ENCODE measurements at places on chromosomes 11 and 22.
A peak's percentile ranks its signal among the peaks of the same experiment; 100 is the strongest.

DNA sequence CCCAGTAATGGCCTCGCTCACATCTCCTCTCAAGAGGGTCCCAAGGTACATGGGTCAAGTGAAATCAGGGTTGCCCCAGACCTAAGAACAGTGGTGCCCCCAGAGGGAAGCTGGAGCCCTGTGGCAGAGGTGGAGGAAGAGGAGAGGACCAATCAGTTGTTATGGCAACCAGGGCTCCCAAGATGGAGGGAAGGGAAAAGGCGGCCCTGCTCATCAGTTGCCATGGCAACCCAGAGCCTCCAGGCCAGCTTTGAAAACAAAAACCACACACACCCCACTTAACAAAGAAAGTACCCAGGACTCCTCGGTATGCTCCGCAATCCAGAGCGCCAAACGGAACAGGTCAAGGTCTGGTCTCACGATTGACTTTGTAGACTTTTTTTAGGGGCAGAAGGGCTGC lies 53.5 kb upstream of the SLC35C1 start:
- no peak for DNase-seq

- no peak for DNase-seq
Measured at GRCh38 chr11:23364076-23364475, 503.8 kb upstream of the CCDC179 start.

GRCh38 chr11:46330563-46331281 lies 16.5 kb upstream of the DGKZ start:
- peak; percentile 71 for DNase-seq

DNA sequence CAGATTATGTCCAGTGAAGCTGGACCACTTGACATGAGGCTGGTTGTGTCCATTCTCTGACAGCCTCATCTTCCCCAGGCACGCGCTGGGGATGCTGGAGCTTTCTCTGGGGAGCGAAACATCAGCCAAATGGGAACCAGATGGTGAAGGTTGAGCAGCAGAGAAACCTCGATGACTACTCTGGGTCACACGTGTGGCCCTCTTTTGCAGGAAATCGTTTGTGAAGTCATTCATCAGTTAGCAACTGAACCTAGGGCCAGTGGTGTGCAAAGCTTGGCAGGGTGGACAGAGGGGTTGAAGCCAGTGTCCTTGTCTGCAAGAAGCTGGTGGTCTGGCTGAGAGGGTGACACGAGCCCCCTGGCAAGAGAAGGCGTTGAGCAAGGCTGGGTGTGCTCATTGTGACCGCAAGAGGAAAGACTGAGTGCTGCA lies 109.8 kb downstream of the ZBTB16 start:
- DNase-seq: no peak

DNA sequence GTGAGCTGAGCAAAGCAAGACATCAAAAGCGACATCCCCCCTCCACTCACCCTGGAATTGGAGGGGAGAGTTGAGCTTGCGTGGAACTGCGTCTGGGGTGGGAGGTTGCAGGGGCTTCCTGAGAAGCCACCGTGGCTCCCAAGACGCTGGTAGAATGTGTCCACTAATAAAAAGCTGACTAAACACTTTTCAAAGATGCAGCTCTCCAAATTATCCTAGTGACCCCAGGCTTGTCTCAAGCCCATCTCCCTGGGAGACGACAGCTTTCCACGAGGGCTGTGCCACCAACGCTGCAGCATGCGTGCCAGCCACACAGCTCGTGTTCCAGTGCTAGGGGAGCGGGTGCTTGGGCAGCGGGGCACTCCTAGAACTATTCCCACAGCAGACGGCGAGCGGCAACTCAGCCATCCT lies 6.3 kb upstream of the GAL start:
- no peak for DNase-seq

GRCh38 chr11:1835671-1836010 lies 851 bp downstream of the SYT8 start:
- DNase-seq: no peak

DNA sequence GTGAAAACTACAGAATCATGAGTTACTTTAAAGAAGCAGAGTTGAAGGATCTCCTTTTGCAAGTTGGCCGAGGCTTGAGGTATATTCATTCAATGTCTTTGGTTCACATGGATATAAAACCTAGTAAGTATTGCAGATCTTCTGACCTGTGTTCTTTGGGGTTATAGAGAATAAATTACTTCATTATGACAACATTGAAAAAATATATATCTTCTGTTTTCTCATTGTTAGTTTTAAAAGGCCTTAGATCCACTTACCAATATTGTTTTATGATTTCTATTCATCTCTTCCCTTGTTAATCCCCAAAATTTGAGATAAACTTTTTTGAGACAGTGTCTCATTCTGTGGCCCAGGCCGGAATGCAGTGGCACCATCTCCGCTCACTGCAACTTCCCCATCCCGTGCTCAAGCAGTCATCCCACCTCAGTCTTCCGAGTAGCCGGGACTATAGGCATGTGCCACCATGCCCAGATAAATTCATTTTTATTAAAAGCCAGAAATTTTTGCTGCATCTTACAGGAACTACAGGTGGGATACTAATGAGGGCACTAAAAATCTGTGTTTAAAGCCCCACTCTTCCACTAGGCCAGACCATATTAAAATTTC lies 8.2 kb downstream of the WEE1 start:
- DNase-seq: no peak

- DNase-seq: peak; percentile 82
Measured at GRCh38 chr22:42519525-42520401, at the start of gene RRP7A. Gene RRP7A (minus strand): TSS chr22:42519796. CDS start chr22:42519786, 10 bp downstream.

DNA sequence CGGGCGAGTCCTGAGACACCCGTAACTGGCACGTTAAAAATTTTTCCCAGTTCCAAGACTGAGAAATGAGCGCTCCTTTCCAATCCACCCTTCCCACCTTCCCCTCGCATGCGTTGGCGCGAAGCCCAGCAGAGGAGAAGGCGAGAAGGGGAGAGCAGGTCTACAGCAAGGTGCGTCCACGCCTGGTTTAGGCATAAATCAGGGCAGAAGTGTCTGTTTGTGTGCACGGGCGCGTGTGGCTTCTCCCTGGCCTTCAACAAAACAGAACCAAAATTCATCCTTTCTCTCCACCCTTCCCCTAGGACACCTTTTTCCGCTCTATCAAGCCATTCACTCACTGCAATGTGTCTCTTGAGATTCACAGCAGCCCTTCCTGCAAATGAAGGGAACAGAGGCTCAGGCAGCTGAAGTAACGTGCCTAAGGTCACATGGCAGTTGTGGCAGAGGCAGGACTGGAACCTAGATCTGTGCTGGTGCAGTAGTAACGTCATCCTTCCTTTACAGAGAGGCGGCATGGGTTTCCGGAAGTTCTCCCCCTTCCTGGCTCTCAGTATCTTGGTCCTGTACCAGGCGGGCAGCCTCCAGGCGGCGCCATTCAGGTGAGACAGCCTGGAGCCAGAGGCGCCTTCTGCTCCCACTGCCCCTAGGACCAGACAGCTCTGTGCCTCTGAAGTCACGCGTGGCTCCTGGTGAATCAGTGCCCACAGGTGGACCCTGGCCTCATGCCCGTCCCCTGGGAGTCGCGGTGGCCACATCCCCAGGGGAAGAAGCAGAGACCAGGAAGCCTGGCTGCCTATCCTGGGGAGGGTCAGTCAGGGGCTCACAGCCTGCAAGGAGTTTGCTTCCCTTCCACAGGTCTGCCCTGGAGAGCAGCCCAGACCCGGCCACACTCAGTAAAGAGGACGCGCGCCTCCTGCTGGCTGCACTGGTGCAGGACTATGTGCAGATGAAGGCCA lies 1.1 kb downstream of the CALCB start:
- peak; percentile 48 for DNase-seq

DNA sequence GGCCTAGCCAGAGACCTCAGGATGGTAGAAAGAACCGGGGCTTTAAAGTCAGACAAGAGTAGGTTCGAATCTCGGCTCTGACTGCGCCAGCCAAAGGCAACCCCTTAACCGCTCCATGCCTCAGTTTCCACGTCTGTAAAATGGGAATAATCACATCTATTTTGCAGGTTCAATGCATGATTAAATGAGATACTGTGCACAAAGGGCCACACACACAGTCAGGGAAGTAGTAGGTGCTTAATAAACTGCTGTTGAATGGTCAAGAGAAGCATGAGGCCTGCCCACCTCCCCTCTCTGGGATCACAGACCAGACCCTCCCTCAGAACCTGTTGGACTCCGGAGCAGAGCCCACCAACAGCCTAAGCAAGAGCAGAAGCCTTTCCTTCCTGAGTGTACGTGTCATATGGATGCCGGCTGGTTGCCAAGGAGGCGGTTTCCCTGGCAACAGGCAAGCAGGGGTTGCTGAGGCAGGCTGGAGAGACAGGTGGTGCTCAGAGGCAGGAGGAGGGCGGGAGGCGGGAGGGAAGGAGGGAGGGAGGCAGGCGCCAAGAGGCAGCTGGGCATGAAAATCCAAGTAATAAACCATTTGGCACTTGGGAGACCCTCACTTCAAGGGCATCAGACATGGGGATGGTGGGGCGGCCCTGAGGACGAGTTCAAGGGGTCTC lies 43.9 kb downstream of the NFAM1 start:
- DNase-seq: peak; percentile 13

- no peak for DNase-seq
Measured at GRCh38 chr22:32991353-32992101, 66.7 kb downstream of the SYN3 start.

GRCh38 chr22:26169315-26170111 lies at the start of gene SEZ6L:
Gene SEZ6L (plus strand): TSS chr22:26169462. CDS start chr22:26169670, 208 bp downstream.
- DNase-seq: no peak

- no peak for DNase-seq
Measured at GRCh38 chr11:123178186-123178585, 16.9 kb downstream of the CLMP start.

DNA sequence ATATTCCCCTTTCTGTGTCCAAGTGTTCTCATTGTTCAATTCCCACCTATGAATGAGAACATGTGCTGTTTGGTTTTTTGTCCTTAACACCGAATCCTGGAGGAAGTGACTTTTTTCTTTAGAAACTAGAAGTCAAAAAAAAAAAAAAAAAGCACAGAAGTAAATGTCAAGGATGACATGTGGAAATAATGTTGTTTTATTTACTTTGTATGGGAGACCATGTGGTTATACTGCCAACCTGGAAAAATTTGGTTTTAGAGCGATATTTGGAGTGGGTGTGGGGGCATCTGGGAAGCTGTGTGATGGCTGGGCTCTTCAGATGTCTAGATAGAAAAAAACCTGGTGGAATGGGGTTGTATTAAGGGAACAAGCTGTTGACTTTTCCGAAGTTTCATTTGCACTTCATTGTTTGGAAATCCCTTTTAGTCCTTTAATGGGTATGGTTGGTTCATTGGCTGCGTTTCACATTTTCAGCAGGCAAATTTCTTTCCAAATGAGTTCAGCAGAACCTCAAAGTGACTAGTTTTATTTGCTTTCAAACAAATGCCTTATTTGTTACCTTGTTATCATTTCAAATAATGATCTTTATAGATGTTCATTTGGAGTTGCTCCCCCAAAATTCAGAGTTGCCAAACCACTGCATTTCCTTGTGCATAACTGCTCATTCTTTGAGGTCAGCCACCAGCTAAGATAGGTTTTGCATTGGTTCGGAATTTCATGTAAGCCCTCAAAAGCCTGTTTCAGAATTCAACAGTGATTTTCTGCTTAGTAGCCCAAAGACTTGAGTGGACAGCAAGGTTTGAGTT lies 508.2 kb downstream of the METTL15 start:
- DNase-seq: no peak

GRCh38 chr22:41831383-41831782 lies 1.5 kb upstream of the SREBF2 start:
- DNase-seq: no peak

DNA sequence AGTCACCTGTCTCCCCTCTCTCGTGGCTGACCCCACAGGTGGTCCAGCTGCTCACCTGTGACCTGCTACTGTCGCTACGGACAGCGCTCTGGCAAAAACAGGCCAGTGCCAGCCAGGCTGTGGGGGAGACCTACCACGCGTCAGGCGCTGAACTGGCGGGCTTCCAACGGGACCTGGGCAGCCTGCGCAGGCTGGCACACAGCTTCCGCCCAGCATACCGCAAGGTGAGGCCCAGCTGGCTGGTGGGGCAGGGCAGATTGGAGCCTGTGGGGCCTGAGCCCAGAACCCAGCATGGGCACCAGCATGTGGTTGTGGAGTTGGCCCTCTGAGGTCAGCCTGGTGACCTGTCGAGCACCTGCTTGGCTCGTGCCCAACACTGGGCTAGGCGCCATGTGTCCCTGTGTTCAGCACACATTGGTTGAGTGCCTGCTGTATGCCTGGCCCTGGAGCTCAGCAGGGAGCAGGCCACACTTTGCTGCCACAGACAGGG lies 11.9 kb downstream of the SHISA8 start:
- no peak for DNase-seq

DNA sequence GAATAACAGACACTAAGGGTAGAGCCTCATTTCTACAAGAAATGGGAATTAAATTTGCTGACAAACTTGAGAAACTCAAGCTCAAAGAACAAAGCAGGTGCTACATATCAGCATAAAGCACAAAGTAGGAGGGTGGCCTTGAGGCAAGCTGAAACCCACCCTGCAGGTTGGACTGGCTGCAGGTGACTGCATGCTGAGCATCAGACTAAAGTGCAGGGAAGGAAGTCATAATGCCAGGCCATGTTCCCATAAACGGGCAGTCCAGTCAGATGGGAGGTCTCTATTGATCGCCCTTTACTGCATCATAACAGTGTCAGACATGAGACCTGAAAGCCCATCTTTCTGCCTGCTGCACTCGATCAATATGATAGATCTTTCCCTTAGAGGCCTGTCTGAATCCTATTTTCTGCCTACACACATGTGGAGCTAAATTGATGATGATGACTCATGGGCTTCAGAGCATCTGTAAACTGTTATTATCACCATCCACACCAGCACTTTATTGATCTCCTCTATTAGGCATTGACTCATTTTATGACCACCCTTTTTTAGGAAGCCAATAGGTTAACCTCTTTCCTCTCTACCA lies 224.5 kb upstream of the DDI1 start:
- no peak for DNase-seq

GRCh38 chr11:95711162-95711944 lies 78.2 kb downstream of the FAM76B start:
- no peak for DNase-seq

GRCh38 chr11:35725885-35726284 lies 63.3 kb downstream of the TRIM44 start:
- DNase-seq: peak; percentile 82

GRCh38 chr11:1077033-1077416 lies 2.4 kb downstream of the MUC2 start:
- no peak for DNase-seq

GRCh38 chr22:42758931-42759629 lies 38.4 kb upstream of the A4GALT start:
- peak; percentile 77 for DNase-seq

- DNase-seq: no peak
Measured at GRCh38 chr11:56885177-56885576, 103.5 kb upstream of the OR5AK2 start.

DNA sequence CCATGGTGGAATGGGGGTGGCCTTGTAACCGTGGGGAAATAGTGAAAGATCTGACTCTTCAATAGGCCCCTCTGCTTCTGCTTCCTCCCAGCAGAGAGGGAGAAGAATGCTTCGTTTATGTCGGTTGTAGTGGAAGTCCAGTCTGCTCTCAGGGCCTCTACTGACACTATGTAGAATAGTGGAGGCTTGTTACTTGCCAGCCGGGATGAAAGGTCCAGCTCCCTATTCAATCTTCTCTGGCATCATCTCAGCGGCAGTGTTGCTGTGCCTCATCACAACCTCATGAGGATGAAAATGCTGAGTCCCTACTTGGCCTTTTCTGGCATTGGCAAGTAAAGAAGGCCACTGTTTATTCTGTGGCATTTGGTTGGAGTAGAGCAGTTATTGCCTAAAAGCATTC lies 820.9 kb upstream of the TENM4 start:
- DNase-seq: no peak

GRCh38 chr11:132962041-132962440 lies 570.3 kb downstream of the OPCML start:
- DNase-seq: no peak
